ENCODE measurements at places on chromosomes 1 and 21. TPM values are rescaled to one million over a fixed set of nuclear protein-coding genes. Genes with fewer than 3 reads are reported as not detected.

- no peaks in the 10 kb centered on the region for H3K36me3 ChIP-seq
- no peaks in the 10 kb centered on the region for H3K27me3 ChIP-seq
- peaks cover 12% of the 10 kb centered on the region for H3K4me1 ChIP-seq
- no peak for DNase-seq
Observed at GRCh38 chr1:216785737-216786136, 62.5 kb upstream of the ESRRG start.

The RNU1-1 gene
- total RNA-seq = 3,042 TPM

DNA sequence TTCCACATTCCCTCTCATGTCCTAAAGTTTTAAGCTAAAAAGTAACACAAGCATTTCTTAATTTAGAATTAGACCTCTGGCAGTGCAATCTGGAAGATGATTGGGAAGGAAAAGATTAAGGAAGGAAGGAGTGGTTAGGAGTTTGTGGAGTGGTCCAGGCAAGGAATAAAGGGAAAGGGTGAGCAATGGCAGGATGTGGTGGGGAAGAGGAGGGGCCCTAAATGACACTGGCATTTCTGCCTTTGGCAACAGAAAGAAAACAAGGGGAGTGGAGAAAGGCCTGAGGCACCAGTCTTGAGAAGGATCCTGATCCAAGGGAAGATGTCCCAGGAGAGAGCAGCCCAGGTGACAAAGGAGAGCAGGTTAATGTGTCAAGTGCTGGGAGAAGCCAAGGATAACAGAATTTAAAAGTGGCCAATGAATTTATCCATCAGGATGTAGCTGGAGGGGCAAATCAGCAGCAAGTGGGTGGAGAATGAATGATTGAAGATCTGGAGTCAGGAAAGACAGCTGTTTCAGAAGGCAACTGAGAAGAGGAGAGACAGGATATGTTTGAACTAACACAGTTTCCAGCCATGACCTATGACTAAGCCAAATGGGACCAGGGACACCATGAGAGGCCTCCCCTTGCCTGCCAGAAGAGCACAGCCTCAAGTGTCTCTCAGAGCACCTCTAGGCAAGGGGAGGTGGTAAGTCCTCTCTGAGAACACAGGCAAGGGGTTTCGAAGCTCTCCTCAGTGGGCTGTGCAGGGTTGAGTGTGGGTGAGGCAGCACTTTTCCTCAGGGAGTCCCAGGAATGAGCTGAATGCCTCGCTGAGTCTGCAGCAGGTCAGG is 20.9 kb upstream of the LY9 start:
- H3K4me3 ChIP-seq = no peak overlapping the region
- peak overlapping the region; percentile 2 for H3K27ac ChIP-seq
- DNase-seq = no peak
- peaks cover 13% of the 10 kb centered on the region for H3K4me1 ChIP-seq
- H3K27me3 ChIP-seq = no peaks in the 10 kb centered on the region

DNA sequence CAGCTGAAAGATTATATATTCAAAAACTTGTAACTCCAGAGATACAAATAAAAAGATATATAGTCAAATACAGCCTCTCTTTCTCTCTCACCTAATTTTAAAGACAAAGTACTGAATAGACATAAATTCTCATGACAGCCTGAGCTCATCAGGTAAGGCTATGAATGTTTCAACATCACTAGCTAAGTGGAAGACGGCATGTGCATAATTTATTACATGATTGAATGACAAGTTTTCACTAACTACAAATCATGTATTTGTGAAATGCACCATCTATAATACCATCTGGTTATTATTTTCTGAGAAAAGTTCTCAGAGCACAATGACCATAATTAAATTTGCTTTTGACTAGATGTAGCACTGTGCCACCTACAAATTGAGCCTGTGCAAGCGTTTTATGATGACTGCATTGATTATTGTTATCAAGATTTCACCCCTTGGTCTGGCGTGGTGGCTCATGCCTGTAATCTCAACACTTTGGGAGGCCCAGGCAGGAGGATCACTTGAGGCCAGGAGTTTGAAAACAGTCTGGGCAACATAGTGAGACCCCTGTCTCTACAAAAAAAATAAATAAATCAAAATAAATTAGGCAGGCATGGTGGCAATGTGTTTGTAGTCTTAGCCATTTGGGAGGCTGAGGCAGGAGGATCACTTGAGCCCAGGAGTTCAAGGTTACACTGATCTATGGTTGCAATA is 128.2 kb downstream of the APP start:
- H3K27me3 ChIP-seq = no peaks in the 10 kb centered on the region
- H3K36me3 ChIP-seq = peaks cover 20% of the 10 kb centered on the region
- DNase-seq = no peak
- no peak overlapping the region for H3K4me3 ChIP-seq
- no peak overlapping the region for H3K27ac ChIP-seq

DNA sequence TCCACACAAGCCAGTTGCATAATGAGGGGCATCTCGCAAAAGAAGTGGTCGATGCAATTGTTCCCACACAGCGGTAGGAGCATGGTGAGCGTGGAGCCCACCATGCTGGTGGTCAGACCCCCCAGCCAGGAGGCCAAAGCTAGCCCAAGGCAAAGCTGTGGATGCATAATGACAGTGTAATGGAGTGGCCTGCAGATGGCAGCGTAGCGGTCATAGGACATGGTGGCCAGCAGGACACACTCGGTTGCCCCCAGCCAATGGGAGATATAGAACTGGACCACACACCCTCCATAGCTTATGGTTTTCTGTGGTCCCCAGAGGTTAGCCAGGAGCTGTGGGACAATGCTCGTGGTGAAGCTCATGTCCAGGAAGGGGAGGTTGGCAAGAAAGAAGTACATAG is 4.3 kb downstream of the OR2C3 start:
- DNase-seq = no peak
- H3K4me1 ChIP-seq = no peaks in the 10 kb centered on the region
- no peak overlapping the region for H3K27ac ChIP-seq
- H3K27me3 ChIP-seq = peaks cover 7% of the 10 kb centered on the region

The MANEAL gene
- total RNA-seq = 16.0 TPM

- no peaks in the 10 kb centered on the region for H3K27me3 ChIP-seq
- H3K4me1 ChIP-seq = no peaks in the 10 kb centered on the region
- no peak overlapping the region for H3K27ac ChIP-seq
- H3K36me3 ChIP-seq = peaks cover 36% of the 10 kb centered on the region
- no peak overlapping the region for H3K4me3 ChIP-seq
Observed at GRCh38 chr21:25967181-25967900, 203.2 kb downstream of the APP start.

- peaks cover 48% of the 10 kb centered on the region for H3K4me1 ChIP-seq
- no peak overlapping the region for H3K4me3 ChIP-seq
- DNase-seq = no peak
- no peaks in the 10 kb centered on the region for H3K27me3 ChIP-seq
Observed at GRCh38 chr21:38311765-38312164, 55.0 kb downstream of the KCNJ15 start.

GRCh38 chr1:76659171-76659940 is 207.9 kb upstream of the ST6GALNAC5 start:
- H3K4me3 ChIP-seq = no peak overlapping the region
- no peaks in the 10 kb centered on the region for H3K36me3 ChIP-seq
- no peak overlapping the region for H3K27ac ChIP-seq
- H3K4me1 ChIP-seq = peaks cover 10% of the 10 kb centered on the region
- no peak for DNase-seq

GRCh38 chr1:23168445-23169194 is at the start of gene LUZP1:
Gene LUZP1 (minus strand): TSS chr1:23168856.
- H3K4me1 ChIP-seq = peaks cover 34% of the 10 kb centered on the region
- H3K27ac ChIP-seq = peak within 1 kb of the TSS; percentile 99
- H3K4me3 ChIP-seq = peak within 1 kb of the TSS; percentile 98
- no peaks in the 10 kb centered on the region for H3K27me3 ChIP-seq
- peak; percentile 95 for DNase-seq

- DNase-seq = no peak
- no peaks in the 10 kb centered on the region for H3K36me3 ChIP-seq
- no peaks in the 10 kb centered on the region for H3K4me1 ChIP-seq
- no peak overlapping the region for H3K4me3 ChIP-seq
- H3K27me3 ChIP-seq = no peaks in the 10 kb centered on the region
- no peak overlapping the region for H3K27ac ChIP-seq
Observed at GRCh38 chr1:214588963-214589597, 13.9 kb upstream of the CENPF start.

The TFF2 gene
- not detected for total RNA-seq

The PODN gene
- total RNA-seq = 0.43 TPM

DNA sequence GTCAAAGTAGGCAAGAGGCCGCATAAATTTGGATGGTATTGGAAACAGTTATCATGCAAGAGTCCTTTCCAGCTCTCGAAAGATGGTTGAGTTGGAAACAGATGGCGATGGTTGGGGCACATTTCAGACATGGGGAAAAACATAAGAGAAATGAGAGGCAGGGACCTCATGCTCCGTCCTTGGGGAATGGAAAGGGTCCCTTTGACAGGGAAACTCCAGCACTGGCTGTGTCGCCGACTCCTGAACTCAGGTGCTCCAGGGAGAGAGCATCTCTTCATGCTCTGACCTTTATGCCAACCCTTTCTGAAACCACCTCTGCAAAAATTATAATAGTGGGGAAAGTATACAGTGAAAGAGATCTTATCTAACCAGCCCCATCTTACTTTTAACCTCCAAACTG is 36.8 kb upstream of the COL6A2 start:
- peaks cover 8% of the 10 kb centered on the region for H3K36me3 ChIP-seq
- H3K4me1 ChIP-seq = peaks cover 17% of the 10 kb centered on the region

GRCh38 chr1:94282143-94282711 is 44.8 kb upstream of the ARHGAP29 start:
- H3K27ac ChIP-seq = no peak overlapping the region
- no peaks in the 10 kb centered on the region for H3K4me1 ChIP-seq
- no peaks in the 10 kb centered on the region for H3K27me3 ChIP-seq
- DNase-seq = no peak
- H3K4me3 ChIP-seq = no peak overlapping the region

The RSPH1 gene
- 1.0 TPM for total RNA-seq

The PYGO2 gene
- 65.1 TPM for total RNA-seq

DNA sequence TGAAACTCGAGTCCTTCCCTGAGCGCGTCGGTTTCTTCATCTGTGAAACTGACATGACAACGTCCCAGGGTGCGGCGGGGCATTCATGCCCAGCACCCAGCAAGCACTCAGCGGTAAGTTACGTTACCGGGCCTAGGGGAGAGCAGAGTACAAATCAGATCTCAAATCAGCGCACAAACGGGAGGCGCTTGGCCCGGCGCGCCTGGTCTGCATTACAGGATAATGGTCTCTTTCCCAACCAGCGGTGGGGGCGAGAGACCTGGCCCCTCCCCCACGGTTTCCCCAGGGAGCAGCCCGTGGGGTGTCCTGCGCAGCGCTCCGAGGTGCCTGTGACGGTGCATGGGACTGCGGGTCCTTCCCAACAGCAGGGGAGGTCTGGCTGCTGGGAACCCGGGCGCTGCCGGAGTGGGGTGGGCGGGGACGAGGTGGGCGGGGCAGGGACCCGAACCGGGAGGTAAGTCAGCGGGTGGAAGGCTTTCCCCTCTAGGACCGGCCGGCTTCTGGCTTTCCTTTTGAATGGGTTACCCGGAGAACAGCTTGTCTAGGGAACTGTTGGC is 1.0 kb downstream of the TMEM51 start:
- no peak overlapping the region for H3K27ac ChIP-seq
- H3K4me3 ChIP-seq = peak overlapping the region; percentile 83
- DNase-seq = peak; percentile 9
- H3K27me3 ChIP-seq = peaks cover 55% of the 10 kb centered on the region

GRCh38 chr1:15218287-15219279 is 28.4 kb upstream of the FHAD1 start:
- no peak overlapping the region for H3K4me3 ChIP-seq
- peaks cover 14% of the 10 kb centered on the region for H3K4me1 ChIP-seq
- DNase-seq = no peak
- H3K36me3 ChIP-seq = peaks cover 31% of the 10 kb centered on the region

GRCh38 chr1:200290010-200290685 is 119.7 kb downstream of the ZNF281 start:
- H3K27ac ChIP-seq = no peak overlapping the region
- H3K4me1 ChIP-seq = peaks cover 7% of the 10 kb centered on the region

DNA sequence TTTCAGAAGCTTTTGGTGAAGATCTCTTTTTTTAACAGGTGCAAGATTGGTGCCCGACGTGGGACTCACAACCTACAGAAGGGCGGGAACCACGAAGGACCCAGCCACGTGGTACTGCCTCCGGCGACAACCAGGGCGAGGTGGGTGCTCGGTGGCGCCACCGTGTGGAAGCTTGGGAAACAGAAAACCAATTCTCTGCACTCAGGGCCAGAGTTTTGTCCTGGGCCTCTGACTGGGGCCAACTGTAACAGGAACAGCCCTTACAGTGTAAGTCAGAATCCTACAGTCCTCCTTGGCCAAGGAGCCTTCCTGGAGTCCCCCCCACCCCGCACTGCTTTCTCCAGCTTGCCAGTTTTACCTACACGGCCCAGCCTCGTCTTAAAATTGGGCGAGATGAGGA is 11.6 kb upstream of the S100A7A start:
- no peak overlapping the region for H3K4me3 ChIP-seq
- H3K27me3 ChIP-seq = peaks cover 52% of the 10 kb centered on the region
- H3K4me1 ChIP-seq = no peaks in the 10 kb centered on the region
- DNase-seq = peak; percentile 7
- H3K27ac ChIP-seq = no peak overlapping the region

The ANGPTL1 gene
- 0.21 TPM for total RNA-seq

DNA sequence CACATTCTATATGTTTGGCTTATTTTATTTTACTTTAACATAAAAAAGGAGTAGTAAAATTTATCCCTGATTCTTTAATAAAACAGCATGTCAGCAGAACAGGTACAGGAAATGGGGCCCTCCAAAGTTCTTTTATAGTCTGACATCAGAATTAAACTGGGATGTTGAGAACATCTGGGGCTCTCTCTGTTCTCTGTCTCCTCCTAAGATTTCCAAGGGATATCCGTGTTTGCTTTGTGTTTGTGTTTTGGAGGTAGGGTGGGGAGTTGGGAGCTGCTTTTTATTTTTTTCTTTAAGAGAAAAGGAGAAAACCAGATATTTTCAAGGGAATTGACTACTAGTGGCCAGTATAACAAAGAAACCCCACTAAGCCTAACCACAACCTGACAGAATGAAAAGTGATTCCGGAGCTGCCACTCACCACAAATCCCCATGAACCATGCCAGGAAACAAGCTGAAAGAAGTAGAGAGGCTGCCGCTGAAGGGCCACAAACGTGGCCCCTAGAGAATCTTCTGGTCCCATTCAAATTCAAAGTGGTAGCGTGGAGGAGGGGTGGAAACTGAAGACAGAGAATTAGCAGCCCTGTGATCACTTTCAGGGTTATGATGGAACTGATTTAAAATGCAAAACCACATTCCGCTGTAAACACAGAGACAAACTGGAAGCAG is 369.6 kb upstream of the ADGRL2 start:
- peak overlapping the region; percentile 93 for H3K27ac ChIP-seq
- no peak for DNase-seq
- H3K4me3 ChIP-seq = peak overlapping the region; percentile 77
- H3K27me3 ChIP-seq = no peaks in the 10 kb centered on the region
- H3K36me3 ChIP-seq = no peaks in the 10 kb centered on the region

The WNT3A gene
- not detected for total RNA-seq

All from neural crest cell (in vitro differentiated cells).